ENCODE measurements at places on chromosomes 7 and 10. TPM values are rescaled to one million over a fixed set of nuclear protein-coding genes. Genes with fewer than 3 reads are reported as not detected.

DNA sequence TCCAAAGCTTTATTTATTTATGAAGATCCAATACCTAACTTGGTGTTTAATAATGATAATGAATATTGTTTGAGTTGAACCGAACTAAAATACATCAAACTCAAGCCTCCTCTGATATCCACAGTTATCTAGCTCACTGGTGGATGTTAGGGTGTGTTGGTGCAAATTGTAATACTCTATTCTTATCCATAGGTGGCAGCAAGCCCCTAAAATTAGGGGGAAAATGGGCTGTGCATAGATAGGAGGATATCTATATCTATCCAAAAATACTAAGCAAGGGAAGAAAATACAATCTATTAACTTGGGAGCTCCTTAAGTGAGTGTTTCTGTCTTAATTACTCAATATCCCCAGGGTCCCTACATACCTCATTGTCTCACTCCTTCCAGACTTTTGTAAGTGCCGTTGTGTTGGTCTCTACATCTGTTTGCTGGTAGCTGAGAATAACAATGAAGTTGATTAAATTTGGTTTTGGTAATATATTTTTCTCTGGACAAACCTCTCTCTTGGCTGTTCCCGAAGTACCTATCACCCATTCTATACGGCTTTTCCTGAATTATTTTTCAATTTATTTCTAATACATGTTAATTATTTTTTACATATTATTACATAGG lies 55.0 kb upstream of the VWDE start:
- DNase-seq = no peak

DNA sequence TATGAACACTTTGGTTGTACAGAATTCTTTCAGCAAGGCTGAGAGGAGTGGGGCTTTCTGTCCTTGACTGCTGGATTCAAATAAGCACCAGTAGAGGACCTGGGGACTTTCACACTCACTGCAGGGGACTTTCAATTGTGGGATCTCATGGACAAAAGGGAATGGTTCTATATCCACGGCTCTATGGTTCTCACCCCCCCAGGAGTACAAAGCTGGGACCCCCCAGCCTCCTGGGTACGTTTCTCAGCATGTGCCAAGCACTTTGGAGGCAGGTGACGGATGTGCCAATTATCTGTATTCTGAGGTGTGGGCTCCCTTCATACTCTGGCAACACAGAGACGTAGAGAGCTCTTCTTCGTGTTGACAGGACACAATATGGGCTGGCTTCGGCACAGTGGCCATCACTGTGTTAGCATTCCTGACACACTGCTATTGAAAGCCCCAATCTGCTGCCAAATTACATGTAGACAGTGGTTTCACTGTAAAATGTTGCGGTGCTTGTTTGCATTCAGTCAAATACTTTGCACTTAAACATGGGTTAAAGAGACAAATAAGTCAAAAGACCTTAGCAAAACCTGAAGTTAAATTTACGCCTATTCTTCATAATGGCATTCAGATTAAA lies 92.7 kb upstream of the SAMD8 start:
- DNase-seq = no peak

- DNase-seq = no peak
Observed at GRCh38 chr10:111430070-111430469, 353.2 kb downstream of the ADRA2A start.

Gene TCF7L2
- total RNA-seq = 4.7 TPM

GRCh38 chr10:27998954-27999275 lies at the start of gene ODAD2:
ODAD2 (minus strand) TSS chr10:27999079; CDS start chr10:27995142, 3,937 bp downstream.
- DNase-seq = no peak

- DNase-seq = no peak
Observed at GRCh38 chr7:71784180-71784579, 628.0 kb downstream of the CALN1 start.

GRCh38 chr7:91503934-91504555 lies 239.8 kb downstream of the FZD1 start:
- DNase-seq = no peak

GRCh38 chr7:24135003-24135817 lies 148.8 kb upstream of the NPY start:
- no peak for DNase-seq

Gene PRLHR
- not detected for total RNA-seq

Gene TMEM178B
- total RNA-seq = not detected

GRCh38 chr10:86263209-86263608 lies 103.4 kb downstream of the GRID1 start:
- no peak for DNase-seq

Gene IGFBP1
- total RNA-seq = not detected

DNA sequence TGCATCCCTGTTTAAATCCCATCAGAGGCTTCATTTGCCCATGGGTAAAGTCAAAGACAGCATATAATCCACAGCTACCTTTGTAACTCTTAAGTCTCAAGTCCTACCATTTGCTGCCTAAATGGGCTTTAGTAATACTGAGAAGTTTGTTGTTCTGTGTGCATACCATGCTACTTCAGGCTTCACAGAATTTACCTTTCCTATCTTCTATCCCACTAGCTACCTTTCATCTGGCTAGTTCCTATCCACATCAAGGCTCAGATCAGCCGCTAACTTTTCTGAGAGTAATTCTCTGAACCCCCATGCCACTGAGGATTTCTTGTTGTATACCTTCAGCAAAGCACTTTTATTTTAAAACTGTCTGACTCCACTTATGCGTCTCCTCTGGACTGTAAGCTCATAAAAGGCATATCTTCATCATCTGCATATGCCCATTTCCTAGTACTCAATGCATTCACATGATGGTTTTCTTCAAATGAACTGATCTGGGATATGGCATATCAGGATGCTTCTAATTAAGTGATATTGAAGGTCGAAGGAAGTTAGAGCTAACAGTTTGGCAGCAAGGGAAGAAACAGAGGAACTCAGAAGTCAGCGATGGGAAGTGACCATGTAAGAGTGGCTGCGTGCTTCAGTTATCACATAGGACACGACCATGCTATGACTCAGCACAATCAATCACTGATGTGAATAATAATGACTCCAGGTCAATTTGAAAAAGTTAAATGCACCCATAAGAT lies 283.9 kb upstream of the DKK1 start:
- DNase-seq = no peak

- no peak for DNase-seq
Observed at GRCh38 chr7:80098795-80099194, 35.8 kb upstream of the GNAI1 start.

DNA sequence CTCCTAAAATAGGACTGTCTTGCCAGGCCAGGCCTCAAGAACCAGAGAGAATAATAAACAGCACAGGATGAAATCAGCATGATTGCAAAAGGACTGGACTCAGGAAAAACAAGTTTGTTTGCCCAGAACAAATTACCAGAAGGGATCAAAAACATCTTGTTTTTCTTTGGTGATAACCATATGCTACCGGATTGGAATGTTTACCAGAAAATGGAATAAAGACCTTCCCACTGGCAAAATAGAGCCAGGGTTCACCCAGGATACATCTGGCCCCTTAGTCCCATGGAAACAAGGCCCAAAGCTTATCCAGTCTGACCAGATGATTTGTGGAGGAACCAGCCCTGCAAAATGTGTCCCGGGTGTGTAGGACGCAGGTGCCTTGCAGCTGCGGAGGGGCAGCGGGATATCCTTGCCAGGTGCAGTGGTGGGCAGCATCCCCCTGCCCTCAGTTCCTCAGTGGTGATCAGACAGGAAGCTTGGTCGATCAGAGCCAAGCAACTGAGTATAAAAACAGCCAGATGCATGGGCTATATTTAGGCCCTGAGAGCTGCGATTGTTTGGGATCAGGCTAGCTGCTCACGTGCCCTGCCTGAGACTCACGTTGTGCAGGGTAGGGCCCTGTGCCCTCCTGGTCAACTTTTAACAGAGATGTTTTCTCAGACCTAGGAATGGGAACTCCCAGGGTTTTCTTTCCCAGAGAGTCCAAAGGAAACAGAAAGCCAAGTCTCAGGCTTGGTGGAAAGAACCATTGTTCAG lies 4.6 kb upstream of the ZNF22 start:
- DNase-seq = no peak

GRCh38 chr10:99533496-99534449 lies 1.0 kb downstream of the NKX2-3 start:
- DNase-seq = no peak

Data from foreskin keratinocyte (primary cell).